ENCODE measurements at places on chromosomes 1 and 21.

GRCh38 chr1:65606426-65606825 is 186.0 kb downstream of the LEPR start:
- DNase-seq: no peak

DNA sequence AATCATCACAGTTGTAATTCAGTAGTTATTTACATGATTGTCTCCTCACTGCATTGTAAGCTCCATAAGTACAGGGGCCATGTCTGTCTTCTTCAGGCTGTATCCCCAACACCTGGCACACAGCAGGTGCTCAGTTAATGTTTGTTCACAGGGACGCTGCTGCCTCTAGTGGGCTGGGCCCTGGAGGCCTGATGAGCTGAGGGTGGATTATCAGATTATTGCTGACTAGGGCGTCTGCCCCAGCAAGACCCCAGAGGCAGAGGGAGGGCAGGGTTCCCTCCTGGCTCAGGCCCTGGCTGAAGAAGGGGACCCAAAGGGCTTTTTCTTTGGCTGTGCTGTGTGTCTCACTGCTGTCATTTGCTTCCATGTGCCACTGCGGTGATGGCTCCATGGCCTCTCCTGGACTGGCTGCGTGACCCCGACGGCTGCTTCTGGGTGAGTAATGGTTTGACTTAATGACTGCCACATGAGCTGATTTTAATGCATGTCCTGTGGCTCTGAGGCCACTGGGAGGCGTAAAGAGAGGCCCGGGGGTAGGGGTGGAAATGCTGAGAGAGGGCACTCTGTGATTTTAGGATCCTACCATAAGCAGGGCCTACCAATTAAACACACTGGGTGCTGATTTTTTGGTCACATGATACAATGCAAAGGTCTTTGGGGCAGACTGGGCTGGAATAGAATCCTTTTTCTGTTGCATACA is 20.8 kb upstream of the EPB41 start:
- no peak for DNase-seq

DNA sequence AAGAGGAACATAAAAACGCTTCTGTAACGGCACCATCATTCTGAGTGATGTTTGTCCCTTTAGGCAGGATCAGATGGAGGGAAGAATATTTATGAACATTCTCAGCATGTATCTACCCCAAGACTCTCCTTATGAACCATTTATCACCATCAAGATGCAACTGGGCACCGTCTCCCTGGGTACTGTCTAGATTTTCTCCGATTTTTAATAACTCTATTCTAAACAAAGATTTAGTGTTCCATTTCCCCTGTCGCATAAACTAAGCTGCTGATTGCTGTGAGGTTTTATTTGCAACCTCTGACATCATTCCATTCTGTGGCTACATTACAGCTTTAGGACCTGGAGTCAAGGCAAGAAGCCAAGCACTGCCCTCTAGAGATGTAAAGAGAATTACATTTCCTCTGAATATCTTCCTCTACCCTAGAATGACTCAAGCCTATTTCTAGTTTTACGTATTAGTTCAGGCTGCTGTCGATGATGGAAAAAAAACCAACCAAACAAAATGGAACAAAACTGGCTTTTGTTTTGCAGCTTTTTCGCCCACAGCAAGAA is 130.1 kb upstream of the MAP1LC3C start:
- no peak for DNase-seq

- DNase-seq: no peak
Observed at GRCh38 chr21:45366931-45367401, 38.0 kb upstream of the COL18A1 start.

DNA sequence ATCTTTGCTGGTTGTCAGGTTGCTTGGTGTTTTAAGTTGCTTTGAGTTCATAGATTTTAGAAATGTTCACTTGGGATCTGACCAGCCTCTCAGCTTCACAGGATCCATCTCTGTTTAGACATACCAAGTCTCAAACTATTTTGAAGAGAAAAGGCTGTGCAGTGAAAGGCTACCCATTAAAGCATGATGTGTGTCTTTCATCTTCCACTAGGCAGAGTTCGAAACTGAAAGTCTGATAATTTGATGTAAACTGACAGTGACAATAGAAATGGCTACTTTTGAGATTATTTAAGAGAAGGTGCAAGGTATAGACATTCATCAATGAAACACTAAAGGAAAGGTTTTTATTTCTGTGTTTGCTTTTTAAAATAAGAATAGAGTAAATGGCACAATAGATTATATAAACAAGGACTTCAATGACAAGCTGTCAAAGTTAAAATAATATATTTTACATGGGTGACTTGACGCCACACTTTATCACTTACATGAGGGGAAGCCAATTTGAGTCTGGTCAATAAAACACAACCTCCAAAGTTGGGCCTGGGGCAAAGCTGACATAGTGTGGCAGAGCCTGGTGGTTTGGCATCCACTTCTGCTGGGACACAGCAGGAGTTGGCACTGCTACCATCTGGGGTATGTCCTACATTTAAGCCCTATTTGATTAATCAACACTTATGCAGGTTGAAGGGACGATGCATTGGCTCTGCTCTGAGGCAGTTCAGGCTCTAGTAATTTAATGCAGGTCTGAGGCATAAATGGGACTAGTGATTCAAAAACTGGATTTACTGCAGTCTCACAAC is 197.7 kb downstream of the CRB1 start:
- no peak for DNase-seq

- DNase-seq: no peak
Observed at GRCh38 chr1:209733409-209734192, 22.3 kb upstream of the TRAF3IP3 start.

GRCh38 chr1:33149453-33150190 is 32.2 kb downstream of the TRIM62 start:
- no peak for DNase-seq

DNA sequence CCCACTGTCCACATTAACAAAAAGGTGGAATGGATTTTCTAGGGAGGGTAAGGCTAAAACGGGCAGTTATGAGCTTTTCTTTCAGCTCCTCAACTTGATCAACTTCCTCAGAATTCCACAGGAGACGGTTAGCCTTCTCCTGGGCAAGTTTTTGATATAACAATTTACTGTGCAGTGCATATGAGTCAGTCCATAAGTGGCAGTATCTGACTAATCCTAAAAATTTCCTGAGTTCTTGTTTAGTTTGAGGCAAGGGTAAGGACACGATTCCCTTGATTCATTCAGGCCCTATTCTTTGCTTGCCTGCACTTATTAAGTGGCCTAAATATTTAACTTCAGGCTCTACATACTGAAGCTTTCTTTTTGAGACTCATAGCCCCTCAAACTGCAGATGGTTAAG is 6.2 kb upstream of the AADACL3 start:
- no peak for DNase-seq

- DNase-seq: no peak
Observed at GRCh38 chr1:68751723-68752122, 254.8 kb upstream of the DEPDC1 start.

- no peak for DNase-seq
Observed at GRCh38 chr1:119045096-119045746, 57.1 kb upstream of the TBX15 start.

GRCh38 chr1:62841587-62842169 is 57.7 kb downstream of the ATG4C start:
- DNase-seq: no peak

GRCh38 chr21:29466532-29466931 is 167.8 kb downstream of the BACH1 start:
- DNase-seq: no peak

GRCh38 chr1:96945509-96946084 is 224.0 kb downstream of the PTBP2 start:
- no peak for DNase-seq

DNA sequence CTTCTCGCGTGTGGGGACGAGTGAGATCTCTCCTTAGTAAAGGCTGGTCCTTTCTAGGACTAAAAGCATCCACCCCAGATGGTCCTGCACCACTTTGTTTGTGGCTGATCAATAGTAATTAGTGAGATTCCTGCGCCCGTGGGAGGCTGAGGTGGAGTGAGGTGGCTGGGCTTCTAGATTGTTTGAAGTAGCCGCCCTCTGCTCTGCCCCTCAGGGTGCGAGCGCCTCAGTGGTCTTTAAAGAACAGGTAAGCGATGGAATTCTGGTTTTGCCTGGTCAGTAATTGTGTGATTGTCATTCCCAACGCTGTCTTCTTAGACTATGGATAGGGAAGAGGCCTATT is 20.7 kb downstream of the PEX14 start:
- DNase-seq: no peak

DNA sequence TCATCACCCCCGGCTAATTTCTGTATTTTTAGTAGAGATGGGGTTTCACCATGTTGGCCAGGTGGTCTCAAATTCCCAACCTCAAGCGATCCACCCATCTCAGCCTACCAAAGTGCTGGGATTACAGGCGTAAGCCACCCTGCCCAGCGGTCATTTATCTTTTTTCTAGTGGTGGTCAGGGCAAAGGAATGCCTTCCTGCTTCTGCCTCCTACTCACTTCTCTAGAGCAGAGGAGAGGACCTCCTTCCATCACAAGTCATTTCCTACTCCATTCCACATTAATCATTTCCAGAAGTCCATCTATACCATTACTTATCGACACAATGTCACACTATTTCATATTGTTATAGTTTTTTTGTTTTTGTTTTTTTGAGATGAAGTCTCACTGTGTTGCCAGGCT is 13.3 kb downstream of the FBXO42 start:
- DNase-seq: no peak

DNA sequence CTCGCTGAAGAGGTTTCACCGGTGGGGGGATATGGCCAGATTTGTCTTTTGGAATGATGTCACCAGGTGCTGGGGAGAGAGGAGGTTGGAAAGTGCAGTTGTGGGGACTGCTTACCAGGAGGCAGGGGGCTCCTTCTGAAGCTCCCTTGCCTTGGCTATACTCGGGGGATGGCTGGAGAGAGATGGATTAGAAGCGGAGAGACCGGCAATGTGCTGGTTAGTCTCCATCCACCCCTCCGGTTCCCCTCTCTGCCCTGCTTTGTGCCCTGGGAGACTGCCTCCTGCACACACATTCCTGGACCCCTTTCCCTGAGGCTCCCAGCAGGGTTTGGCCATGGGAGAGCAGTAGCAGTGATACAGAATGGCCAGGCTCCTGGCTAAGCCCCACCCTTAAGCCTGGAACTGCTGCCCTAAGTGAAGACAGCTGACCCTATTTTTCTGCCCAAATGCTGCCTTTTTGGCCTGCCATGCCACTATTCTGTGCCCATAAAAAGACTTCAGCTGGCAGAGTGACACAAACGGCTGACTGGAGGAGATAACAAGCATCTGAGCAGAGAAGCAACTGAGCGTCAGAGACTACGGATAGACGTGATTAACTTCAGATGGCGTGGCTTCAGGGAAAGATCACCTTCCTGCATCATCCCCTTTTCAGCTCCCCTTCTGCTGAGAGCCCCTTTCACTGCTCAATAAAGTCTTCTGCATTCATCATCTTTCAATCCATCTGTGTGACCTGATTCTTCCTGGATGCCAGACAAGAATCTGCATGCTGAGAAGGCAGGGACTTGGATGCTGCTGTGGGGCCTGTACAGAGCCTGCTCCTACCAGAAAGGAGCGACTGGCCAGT is 14.5 kb upstream of the VPS13D start:
- no peak for DNase-seq

DNA sequence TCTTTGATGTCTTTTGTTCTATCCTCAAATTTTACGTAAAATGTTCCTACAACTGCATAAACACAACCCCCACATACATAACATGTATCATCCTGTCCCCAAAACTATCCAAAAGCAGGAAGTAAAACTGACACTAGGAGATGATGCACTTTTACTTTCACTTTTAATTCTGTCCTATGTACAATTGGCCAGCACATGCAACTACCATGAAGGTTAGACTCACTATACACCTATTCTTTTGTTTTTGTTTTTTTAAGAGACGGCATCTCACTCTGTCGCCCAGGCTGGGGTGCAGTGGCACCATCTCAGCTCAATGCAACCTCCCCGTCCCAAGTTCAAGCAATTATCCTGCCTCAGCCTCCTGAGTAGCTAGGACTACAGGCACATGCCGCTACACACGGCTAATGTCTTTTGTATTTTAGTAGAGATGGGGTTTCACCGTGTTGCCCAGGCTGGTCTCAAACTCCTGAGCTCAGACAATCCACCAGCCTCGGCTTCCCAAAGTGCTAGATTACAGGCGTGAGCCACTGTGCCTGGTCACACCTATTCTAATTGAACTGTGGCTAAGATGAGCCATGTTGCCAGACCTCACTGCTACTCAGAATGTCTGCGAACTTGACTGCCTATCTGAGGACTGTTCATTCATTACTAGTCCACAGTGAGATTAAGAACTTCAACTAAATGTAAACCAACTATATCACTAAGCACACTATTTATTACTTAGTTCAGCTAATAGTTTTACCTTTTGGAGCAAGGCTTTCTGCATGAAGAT is 48.0 kb downstream of the TOR3A start:
- no peak for DNase-seq

DNA sequence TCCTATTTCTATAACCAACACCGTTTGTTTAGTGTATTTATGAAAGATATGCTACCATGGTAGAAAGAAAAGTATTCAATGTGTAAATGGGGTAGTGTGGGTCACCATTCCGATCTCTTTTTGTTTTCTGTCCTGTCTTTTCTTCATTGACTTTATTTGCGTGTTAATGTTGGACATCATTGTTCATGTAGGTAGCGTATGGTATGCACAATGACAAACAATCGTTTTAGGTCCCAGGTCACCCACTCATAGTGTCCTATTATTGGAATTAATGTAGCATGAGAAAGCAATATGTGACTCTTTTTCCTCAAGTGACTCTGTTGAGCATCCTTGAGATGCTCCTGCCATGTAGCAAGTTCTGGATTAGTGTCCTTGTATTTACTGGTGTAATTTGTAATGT is 25.4 kb downstream of the ATP5PO start:
- DNase-seq: no peak

DNA sequence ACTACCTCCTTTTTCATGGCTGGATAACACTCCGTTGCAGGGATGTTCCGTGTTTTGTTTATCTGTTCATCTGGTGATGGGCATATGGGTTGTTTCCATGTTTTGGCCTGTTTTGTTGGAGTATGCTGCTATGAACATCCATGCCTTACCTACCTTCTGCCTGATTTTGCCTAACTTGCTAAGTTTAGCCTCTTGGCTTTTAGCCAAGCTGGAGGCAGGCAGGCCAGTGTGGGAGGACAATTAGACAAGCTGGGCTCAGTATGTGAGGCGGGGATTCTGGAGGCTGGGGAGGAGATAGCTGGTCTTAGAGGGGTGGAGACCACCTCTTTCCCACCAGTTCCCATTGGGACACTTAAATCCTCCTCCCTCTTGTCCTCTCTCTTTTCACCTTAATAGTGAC is 98.4 kb upstream of the WNT4 start:
- DNase-seq: no peak

GRCh38 chr1:241638909-241639622 is 1.1 kb downstream of the CHML start:
- no peak for DNase-seq

DNA sequence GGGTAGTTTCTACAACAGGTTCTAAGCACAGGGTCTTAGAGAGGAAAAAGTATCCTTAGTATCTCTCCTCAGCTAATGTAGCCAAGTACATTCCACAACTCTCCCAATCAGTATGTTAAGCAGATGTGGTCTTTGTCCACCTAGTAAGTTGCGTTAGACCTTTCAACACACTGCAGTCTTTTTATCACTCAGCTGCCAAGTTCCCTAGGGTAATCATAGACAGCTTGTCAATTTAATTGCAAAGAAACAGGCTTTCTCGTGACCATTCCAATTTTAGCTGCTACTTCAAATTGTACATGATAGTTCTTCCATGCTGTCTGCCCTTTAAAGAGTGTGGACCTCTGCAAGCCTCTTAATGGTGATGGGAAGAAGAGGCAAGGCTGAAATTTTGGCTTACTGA is 211.8 kb upstream of the PKN2 start:
- no peak for DNase-seq

All from activated CD4-positive, alpha-beta T cell treated with anti-CD3 and anti-CD28 coated beads for 1 hour (primary cell).